Hematopoietic multipotent progenitor cell treated with erythropoietin and hydrocortisone succinate and interleukin-3 and kit ligand, for 4 days (in vitro differentiated cells): ENCODE measurements at places on chromosomes 13 and 19.

DNA sequence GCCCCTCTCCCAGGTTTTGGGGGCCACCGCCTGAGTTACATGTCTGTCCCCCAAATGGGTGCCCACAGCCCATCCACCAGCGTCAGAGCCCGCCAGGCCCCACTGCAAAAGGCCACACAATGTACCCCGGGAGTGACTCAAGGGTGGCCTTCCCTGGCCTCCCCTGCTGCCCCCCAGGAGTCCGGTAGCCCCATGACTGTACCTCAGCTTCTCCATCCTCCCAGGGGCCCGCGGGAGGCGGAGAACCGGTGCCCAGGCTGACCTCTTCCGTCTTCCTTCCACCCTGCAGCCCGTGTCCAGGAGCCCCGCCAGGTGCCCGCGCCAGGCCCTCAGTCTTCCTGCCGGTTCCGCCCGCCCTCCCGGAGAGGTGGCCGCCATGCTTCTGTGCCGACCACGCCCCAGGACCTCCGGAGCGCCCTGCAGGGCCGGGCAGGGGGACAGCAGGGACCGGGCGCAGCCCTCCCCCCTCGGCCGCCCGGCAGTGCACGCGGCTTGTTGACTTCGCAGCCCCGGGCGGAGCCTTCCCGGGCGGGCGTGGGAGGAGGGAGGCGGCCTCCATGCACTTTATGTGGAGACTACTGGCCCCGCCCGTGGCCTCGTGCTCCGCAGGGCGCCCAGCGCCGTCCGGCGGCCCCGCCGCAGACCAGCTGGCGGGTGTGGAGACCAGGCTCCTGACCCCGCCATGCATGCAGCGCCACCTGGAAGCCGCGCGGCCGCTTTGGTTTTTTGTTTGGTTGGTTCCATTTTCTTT lies 10.3 kb downstream of the CBARP start:
- DNase-seq = no peak

- DNase-seq = no peak
These were observed 204.9 kb downstream of the COL4A1 start for GRCh38 chr13:110102053-110102452.

- no peak for DNase-seq
These were observed 7.4 kb upstream of the LSR start for GRCh38 chr19:35241417-35241816.

DNA sequence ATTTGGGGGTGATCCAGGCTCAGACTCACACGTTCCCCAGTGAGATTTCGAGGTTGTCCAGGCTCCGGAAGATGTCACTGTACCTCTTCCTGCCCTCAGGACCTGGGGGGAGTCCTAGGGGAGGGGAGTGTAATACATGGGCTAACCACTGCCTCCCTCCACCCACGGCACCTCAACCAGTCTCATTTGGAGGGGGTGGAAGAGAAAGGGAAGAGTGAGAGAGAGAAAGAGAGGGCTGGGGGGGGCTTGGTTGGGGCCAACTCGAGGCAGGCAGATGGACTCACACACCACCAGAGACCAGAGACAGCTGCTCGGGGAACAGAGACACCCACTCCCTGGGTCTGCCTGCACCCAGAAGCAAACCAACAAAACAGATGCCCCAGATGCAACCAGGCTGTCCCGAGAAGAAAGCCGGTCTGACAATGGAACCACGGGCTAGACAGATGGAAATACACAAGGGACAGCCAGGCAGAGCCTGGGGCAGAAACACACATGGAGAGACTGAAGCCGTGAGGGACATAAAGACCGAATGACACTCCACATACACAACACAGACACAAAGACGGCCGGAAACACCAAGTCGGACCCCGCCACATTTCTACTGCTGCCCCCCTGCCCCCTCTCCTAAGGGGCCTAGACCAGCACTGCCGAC lies 825 bp downstream of the GMIP start:
- DNase-seq = peak; percentile 54

DNA sequence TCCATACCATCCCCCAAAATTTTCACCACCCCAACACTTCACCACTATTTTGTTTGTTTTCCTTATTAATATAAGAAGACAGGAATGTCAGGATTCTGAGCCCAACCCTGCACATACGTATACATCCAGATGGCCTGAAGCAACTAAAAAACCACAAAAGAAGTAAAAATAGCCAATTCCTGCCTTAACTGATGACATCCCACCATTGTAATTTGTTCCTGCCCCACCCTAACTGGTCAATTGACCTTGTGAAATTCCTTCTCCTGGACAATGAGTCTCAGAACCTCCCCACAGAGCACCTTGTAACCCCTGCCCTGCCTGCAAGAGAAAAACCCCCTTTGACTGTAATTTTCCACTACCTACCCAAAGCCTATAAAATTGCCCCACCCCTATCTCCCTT lies 132.5 kb downstream of the ZNF675 start:
- no peak for DNase-seq

DNA sequence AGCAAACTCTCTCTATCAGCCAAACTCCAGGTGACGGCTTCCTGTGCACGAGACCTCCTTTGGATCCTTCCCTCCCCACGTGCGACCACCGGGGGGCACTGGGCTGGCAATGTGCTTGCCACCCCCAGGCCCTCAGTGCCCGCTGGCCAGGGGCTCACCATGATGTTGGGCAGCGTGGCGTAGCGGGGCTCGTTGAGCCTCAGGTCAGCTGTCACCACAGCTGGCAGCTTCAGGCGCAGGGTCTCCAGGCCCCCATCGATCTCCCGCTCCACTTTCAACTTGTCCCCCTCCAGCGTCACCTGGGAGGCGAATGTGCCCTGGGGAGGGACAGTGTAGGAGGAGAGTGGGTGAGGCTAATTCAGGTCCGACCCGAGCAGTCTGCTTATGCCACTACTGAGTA lies 4.8 kb upstream of the VSIG10L start:
- DNase-seq = no peak

DNA sequence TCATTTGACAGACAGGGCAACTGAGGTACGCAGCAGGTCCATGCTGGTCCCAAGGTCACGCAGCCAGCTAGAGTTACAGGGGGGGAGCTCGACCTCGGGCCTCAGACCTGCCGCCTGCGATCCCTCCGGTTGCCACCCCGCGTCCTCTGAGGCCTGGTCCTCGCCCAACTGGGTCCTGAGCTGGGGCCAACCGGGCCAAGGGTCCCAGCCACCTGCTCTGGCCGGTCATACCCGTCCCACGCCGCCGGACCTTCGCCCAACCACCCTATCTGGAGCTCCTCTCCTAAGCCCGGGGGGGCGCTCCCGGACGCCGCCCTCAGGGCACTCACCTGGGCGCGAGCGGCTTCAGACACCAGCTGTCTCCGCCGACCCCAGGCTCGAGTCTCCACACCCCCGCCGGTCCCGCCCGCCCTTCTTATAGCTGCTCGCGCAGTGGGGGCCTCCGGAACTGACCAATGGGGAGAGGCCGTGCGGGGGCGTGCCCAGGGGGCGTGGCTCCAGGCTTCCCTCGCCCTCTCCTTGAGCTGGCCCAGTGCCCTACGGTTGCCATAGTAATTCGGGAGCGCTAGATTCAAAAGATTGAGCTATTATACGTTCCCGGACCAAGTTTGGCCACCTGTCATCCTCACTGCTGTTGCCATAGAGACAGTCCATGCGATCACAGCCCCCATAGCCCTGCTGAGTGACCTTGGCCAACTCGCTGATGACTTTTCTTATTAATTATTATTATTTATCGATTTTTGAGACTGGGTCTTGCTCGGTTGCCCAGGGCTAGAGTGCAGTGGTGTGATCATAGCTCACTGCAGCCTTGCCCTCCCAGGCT lies at the start of gene PLIN5:
PLIN5 (minus strand) TSS at position 389 of the 823 bp plus-strand sequence. CDS start 1,150 bp downstream, outside the sequence.
- DNase-seq = peak; percentile 89

- no peak for DNase-seq
These were observed 4.4 kb downstream of the EXOSC5 start for GRCh38 chr19:41392775-41393174.

GRCh38 chr13:26544707-26545106 lies 12.8 kb upstream of the WASF3 start:
- DNase-seq = no peak

- peak; percentile 51 for DNase-seq
These were observed at the start of gene PMIS2 for GRCh38 chr19:35585848-35586247. PMIS2 (plus strand) TSS chr19:35586173; CDS start chr19:35586260, 87 bp downstream.

- DNase-seq = no peak
These were observed 910.8 kb upstream of the SLITRK6 start for GRCh38 chr13:86710013-86710412.

DNA sequence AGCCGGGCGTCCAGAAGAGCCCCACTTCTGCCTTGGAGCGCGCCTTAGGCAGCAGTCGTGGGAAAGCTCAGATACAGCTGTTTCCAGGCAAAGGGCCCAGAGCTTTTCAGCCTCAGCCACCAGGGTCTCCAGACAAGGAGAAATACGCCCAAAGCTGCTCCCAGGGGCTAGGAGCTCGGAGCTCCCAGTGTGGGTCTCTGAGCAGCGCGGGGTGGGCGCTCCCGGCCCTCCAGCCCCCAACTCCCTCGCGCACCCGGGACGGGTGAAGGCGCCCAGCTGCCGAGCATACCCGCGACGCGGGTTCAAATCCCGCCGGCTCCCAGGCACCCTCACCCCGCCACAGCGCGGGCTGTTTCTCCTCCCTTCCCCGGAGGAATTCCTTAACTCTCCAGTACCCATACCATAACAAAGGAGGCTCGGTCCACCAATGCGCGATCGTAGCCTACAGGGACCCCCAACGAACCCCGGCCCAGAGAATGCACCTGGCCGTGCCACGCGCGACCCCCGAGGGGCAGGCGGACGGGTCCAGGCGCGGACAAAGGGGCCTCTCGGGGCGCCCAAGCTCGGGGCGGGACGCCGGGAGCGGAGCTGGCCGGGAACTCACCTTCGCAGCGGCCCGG lies 507 bp downstream of the COL4A1 start:
- peak; percentile 4 for DNase-seq

- DNase-seq = no peak
These were observed 1.2 kb downstream of the RNF113B start for GRCh38 chr13:98175823-98176222.

GRCh38 chr19:15583346-15583745 lies 31.7 kb upstream of the CYP4F8 start:
- no peak for DNase-seq

DNA sequence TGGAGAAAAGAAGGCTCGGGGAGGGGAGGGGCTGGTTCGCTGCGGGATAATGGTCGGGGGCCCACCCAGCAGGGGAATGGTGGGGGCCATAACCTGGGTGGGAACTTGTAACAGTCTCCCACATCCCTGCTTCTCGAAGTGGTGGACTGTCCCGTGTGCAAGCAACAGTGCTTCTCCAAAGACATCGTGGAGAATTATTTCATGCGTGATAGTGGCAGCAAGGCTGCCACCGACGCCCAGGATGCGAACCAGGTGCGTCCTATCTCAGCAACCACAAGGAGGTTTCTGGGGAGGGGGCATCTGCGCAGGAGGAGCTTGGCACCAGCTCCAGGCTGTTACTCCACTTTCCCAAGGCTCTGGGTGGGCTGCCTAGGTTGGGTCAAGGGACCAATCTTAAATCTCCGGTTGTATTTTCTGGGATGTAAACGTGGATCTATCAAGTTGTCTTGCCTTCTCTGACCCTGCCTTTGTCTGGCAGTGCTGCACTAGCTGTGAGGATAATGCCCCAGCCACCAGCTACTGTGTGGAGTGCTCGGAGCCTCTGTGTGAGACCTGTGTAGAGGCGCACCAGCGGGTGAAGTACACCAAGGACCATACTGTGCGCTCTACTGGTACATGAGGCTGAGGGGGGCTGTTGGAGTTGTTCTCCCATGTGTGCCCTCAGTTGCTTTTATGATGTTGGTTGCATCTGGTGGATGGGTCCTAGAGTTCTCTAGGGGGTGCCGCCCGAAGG lies 1.6 kb downstream of the TRIM28 start:
- no peak for DNase-seq

GRCh38 chr19:35077411-35078223 lies 36.1 kb downstream of the HPN start:
- DNase-seq = no peak

DNA sequence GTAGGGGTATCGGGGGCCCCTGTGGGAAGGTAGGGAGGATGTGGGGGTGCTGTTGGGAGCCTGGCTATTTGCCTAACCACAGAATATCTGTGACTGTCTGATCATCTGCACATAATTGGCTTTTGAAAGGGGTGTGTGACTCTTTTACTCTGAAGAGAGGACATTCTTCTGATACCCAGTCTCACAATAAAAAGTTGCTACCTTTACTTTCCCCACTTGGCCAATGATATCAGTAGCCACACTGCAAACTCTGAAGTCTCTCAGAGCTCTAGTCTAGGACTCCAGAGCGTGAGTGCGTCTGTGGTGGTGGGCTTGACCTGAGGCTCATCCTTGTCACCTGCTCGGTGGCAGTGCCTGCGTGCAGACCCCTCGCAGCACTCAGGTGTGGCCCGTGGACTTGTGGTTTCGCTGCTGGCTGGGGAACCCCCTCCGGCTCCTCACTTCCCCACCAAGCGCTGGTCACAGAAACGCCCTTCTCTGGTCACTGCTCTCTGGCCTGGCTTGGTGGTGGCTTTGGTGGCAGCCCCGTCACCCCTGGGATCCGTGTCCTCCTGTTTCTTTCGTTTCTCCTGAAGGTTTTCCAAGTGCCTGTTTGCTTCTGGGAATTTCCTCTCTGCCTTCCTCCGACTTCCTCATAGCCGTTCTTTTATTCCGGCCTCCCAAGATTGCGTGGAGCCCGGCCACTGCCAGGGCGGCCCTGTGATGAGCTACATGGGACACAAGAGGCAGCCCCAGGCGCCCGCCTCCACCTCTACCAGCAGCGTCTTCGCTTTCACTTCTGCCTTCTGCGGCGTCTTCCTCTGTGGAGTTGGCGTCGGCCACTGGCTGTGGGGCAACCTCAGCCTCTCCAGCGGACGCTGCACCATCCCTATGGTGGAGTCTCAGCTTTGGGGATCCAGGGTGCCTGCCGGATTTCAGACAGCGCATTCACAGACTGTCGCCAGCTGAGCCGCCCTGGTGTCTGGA lies 78.0 kb downstream of the ATP11A start:
- no peak for DNase-seq

DNA sequence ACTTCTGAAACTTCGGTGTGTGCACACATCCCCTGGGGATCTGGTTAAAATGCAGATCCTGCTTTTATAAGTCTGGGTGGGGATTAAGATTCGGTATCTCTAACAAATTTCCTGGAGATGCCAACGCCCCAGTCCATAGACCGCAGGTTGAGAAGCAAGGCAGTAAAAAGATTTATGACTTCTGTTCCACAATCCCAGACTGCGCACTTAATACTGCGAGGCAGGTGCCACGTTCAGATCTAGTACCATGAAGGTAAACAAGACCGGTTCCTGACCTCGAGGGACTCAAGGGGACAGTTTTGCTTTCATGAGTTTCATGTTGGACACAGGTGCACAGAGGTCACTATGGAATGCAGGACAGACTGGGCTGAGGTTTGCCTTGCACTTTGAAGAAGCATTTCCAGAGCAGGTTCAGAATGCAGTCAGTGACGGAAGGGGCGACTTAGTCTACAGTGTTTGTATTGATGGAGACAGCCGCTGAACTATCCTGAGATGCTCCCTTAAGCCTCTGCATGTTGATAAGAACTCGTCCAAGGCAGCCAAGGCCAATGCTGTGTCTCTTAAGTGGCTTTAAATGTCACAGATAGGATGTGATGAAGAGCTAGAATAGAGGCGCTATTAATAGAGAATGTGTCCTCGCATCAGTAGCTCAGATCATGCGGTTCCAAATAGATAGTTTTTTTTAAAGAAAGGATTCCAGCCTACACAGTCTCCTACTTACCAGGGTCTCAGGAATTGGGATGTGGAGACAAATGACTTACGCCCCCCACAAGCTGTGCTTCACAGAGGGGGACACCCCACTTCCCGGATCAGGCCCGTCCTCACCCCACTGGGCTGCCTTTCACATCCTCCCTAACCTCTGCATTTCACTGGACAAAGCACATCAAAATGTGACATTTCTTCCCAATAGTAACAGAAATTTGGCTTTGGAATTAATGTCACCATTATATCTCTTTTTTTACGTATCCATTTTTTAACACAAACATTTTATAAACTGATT lies 97.1 kb upstream of the IRS2 start:
- no peak for DNase-seq
